ENCODE measurements at places on chromosomes 2 and 18.

- no peak for DNase-seq
Measured at GRCh38 chr2:109558076-109558882, 55.5 kb downstream of the SEPTIN10 start.

DNA sequence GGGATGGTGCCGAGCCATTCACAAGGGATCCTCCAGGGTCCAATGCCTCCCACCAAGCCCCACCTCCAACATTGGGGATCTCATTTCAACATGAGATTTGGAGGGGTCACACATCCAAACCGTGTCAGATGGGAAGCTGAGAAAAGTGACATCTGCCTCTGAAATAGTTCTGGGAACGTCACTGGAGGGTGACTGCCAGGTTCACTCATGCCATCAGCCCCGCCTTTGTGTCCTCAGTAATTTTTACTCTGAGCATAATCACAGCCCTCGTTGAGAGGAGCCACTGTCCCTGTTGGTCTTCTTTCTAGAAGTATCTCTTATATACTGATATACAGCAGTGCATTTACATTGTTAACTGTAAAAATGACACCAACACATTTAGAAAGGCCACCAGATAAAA is 67.4 kb downstream of the KLHL29 start:
- no peak for DNase-seq

DNA sequence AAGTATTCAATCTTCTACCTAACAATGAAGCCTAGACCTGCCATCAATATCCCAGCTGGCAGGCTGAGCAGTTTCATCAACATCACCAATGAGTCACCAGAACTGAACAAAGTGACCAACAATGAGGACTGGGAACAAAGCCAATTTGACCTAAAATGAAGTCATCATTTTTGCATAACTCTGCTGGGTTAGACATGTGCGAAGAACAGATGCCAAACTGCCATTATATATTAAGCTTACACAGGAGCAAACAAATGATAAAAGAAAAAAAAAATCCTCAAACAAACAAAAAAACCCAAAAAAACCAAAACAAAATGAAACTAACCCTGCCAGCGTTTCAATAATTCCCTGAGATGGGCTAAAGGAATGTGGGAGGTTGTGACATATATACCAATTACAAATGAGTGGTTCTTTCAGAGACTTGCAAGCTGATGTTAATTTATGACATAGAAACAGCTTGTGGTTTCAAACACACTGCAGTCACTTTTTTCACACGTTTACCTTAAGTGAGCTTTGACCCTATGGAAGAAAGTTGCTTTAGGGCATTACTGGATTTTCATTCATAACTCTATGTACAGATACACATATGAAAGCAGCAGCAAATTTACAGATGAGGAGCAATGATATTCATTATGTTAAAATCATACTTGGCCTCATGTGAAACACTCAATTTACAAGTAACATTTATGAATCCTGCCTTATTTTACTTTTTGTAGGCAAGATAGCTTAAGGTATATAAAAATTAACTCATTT is 56.9 kb upstream of the CCDC141 start:
- DNase-seq: peak; percentile 63

DNA sequence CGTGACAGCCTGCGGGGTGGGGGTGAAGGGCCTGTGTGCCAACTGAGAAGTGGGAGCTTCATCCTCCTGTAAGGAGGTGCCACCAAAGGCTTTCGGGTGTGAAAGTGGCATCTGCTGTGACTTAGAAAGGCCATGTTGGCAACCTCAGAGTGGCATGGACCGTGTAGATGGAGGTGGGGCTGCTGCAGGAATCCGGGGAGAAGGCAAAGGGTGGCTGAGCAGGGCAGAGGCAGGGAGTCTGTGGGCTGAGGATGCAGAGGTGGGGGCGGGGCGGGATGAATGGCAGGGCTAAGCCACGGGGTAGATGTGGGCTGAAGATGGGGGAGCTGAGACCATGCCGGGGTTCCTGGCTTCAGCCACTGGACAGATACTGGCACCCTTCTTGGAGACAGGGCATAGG is 28.2 kb downstream of the TOGARAM2 start:
- DNase-seq: no peak

- DNase-seq: no peak
Measured at GRCh38 chr2:46866770-46867246, 48.8 kb downstream of the MCFD2 start.

DNA sequence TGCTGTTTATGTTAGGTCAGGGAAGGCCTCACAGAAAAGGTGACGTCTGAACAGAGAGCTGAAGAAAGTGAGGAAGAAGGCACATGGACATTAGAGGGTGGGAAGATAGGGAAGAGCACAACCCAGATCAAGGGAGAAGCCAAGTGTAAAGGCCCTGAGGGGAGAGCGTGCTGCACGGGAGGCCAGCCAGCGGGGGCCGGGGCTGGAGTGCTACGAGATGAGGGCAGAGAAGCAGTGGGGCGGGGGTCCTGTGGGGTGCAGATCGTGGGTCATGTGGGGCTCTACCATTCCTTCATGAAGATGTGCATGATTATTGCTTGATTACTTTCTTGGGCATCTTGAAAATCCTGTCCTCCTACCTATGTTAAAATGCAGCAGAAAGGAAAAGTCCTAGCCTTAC is 50.8 kb downstream of the PROC start:
- DNase-seq: no peak

- DNase-seq: no peak
Measured at GRCh38 chr2:12501469-12502158, 215.1 kb upstream of the TRIB2 start.

DNA sequence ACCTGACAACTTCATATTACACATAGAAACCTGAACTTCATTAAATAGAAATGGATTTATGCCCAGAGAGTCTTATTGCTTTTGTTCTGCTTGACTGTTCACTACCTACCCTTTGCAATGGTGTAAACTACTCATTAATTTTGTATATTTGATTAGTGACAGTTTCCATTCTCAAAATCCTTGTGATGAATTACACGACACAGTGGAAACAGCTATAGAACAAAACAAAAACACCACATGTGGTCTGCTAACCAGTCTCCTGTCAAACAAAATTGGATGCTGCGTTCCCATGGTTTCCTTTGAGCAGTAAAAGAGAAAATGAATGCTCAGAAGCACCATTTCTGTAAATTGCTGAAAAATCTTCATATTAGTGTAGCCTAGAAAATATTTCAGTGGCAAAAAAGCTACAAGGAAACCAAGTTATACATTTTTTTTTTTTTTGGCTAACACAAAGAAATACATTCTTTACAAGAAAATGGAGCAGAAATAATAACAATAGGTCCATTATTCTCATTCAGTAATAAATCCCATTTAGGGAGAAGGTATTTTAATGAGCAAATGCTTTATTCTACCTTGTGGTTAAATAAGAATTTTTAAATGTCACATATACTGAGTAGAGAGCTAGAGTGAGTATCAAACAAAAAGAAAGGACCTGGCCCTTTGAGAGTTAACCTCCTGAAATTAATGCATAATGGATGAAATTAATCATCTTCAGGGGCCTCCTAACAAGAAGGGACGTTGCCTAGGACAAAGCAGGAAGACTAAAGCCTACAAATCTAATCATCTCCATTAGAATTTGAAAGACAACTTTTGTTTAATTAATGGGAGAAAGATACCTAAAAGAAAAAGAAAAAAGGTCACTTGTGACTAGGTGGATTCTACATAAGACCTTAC is 355.1 kb upstream of the ZC3H15 start:
- DNase-seq: no peak

GRCh38 chr2:229748950-229749349 is 34.6 kb upstream of the DNER start:
- no peak for DNase-seq

Data from G401 (cell line).